Thymus (tissue), 14 donors: ENCODE measurements at places on chromosomes 11 and 22.

DNA sequence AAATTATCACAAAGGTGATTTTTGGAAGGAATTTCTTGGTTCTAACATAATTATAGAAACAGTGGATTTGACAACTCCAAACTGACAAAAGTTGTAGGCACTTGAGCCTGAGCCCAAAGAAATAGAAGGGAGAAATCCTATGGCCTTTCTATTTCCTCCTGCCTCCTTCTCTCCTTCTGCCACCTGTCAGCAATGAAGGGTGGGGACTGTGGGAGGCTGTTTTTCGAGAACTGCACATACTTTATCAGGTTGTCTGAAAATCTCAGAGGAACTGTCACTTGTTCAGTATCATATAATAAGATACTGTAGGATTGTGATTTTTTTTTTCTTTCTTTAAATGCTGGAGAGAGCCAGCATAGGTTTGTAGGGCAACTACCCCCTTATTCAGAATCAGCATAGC is 187.9 kb upstream of the SESN3 start:
- no peak for DNase-seq

DNA sequence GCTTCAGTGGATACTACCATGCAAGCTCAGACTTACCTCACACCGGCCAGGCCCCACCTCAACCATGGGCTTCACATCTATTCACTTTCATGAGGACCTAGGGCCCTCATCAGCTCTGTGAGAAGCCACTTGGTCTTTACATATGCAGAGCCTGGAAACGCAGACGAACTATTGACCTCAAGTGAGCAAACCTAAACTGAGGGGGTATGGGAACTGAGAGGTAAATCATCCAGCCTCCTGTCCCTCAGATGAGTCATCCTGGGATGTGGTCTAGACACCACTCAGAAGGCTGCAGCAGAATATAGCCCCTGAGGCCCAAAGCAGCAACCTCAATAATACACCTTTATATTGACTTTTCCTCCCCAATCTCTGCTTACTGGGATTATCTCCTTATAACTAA is 578.0 kb downstream of the INSC start:
- no peak for DNase-seq

DNA sequence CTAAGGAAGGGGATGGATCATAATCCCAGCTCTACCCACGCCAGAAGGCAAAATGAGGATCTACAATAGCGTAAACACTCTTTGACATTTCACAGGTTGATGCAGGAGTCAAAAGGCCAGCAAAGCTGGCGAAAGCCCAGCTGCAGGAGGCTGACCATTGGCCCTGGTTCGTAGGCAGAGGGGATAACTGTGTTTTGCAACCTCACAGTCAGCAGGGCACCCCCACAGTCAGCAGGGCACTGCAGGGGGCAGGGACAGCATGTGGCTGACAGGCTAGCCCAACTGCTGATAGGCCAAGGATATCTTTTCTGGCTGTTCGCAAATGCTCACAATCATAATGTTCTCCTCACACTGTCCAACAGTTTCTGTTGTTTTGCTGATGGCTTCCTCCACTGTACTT is 372.7 kb downstream of the BUD13 start:
- DNase-seq: no peak

GRCh38 chr11:32779136-32779535 is 15.3 kb downstream of the CCDC73 start:
- no peak for DNase-seq

DNA sequence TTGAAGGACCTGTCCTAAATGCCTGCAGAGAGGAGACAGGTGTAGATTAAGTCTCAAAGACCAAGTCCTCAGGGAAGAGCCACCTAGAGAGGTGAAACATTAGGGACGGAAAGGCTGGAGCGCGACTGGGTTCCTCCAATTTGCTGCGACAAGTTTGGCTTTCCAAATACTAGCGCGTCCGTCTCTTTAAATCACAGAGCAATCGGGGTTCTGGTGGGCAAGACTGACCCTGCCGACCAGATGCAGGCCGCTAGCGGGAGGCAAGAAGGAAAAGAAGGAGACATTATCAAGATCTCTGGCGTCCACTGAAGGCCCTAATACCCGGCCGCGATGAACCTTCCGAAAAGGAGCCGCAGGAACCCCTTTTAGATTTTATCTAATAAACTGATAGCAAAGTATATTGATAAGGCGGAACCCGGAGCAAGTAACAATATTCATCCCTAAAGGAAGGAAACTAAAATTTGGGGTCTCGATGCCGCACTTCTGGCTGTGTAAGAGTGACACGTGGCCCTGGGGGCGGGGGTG is 128.2 kb upstream of the C11orf58 start:
- no peak for DNase-seq

- DNase-seq: no peak
Observed at GRCh38 chr11:77267962-77268361, 33.5 kb downstream of the GDPD4 start.

- no peak for DNase-seq
Observed at GRCh38 chr11:34825315-34825669, 90.9 kb downstream of the APIP start.

GRCh38 chr11:119391275-119391674 is 9.8 kb upstream of the USP2 start:
- DNase-seq: no peak

DNA sequence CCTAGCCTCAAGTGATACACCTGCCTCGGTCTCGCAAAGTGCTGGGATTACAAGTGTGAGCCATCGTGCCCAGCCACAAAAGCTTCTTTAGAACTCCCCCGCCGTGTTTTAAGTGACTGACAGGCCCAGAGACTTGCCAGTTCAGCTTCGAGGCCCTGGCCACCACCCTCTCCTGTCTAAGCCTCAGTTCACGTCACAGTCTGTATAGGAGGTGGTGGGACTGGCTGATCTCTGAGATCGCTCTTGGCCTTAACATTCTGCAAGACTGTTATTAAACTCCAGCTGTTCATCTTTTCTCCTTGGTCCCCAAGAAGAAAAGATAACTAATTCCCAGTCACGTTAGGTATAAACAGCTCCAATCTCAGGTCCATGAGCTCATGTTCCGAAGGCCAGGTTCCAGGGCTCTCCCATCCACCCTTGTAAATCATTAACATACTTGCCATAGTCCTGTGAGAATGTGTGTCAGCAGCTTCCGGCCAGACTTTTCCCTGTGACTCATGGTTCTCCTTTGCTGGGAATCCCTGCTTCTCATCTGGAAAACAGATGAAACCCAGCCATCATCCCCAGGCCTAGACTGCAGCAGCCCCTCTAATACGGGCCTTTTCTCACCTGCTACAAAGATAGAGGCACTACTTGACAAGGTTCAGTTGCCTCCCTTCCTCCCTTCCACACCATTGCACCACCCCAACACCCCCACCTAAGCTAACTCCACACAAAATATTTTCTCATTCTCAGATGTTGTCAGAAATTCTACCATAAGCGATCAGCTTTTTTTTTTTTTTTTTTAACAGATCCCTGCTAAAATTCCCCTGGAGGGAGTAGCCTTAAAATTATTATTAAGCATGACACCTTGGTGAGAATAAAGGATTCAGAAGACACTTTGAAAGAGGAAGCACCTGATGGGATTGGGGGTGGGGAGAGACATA is 5.6 kb upstream of the KIAA0930 start:
- no peak for DNase-seq

- DNase-seq: no peak
Observed at GRCh38 chr11:13876423-13876822, 86.1 kb upstream of the SPON1 start.

DNA sequence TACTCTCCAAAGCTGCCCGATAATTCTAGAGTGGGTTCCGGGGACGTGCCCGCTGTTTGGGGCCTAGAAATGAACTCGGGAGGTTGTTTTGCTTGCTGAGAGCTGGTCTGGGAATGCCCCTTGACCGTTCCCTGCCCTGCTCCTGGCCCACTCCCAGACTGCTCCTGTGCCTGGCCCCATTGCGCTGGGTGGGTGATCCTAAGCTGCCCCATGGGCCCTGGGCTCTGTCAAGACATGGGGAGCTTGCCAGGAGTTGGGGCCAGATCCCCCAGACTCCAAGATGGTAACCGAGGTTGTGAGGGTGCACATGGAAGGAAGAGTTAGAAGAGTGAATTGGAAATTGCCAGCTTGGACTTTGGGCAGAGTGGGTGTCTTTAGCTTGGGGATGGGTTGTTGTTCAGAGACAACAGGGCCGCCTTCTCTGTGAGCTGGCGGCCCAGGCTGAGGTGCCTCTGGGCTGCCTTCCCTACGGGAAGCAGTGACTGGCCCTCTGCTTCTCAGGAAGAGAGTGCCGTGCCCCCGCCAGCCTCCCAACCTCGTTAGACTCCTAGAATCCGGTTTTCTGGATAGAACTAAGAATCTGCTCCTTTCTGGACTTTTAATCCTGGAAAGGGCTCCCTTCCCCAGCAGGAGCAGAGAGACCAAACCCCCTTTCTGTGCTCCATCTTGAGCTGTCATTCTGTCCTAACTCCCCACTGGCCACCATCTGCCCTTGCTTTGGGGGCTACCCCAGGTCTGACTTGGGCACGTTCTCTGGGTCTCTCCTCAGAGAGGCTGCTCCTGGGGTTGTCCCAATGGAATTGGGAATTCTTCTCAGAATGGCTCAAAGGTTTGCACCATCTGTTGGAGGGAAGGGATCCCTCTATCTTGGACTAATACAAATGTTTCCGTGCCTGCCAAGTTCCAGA is 1.8 kb downstream of the ST3GAL4 start:
- DNase-seq: no peak

DNA sequence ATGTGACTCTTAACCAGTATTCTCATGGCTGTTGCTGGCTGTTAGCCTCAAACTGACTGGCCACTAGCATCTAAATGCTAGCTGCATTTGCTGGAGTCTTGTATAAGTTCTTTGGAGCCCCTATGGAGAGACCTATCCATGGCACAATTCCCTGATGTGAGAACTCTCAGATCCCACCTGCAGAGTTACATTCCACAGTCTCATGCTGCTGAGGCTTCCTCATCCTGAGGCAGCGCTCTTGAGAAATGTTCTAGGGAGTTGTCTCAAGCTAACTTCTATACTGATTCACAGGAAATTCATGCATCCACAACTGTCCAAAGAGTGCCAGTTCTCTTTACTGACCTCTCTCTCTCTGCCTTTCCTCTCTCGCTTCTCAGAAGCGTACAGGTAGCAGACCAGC is 218.0 kb upstream of the PITPNB start:
- no peak for DNase-seq

DNA sequence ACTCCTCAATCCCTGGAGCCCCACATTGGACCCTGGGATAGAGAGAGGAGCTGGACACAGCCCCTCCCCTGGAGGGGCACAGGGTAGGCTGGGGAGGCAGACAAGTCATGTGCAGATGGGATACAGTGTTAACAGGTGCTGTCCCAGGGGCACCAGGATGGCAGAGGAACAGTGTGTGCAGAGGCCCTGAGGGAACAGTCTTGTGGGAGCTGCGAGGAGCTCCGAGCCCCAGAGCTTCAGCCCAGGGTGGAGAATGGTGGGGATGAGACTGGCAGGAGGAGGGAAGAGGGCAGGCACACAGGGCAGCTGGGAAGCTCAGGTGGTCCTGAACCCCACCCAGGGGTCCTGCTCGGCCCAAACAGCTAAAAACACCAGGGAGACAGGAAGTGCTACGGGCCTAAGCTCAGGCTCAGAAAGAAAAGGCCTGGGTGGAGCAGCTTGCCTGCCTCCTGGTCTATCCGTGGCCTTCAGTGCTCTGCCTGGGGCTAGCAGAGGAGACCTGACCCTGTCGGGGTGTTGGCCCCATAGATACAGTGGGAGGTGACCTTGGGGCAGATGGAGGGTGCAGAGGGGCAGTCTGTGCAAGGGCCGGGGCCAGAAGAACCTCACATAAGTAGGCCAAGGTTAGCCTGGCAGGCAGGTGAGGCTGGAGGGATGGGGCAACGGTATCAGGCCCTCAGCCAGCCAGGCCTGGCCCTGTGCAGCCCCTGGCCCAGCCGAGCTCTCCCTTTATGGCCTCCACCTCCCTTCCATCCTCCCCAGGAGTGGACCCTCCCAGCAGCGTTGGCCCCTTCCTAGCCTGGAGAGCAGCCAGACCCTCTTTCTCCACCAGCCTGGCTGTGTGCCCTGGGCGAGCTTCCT is 15.4 kb downstream of the CAPN5 start:
- DNase-seq: no peak

GRCh38 chr22:31977939-31978338 is 33.6 kb downstream of the YWHAH start:
- no peak for DNase-seq

GRCh38 chr11:131305005-131305404 is 65.4 kb upstream of the NTM start:
- DNase-seq: no peak

- no peak for DNase-seq
Observed at GRCh38 chr11:69351460-69351859, 57.5 kb downstream of the MYEOV start.

DNA sequence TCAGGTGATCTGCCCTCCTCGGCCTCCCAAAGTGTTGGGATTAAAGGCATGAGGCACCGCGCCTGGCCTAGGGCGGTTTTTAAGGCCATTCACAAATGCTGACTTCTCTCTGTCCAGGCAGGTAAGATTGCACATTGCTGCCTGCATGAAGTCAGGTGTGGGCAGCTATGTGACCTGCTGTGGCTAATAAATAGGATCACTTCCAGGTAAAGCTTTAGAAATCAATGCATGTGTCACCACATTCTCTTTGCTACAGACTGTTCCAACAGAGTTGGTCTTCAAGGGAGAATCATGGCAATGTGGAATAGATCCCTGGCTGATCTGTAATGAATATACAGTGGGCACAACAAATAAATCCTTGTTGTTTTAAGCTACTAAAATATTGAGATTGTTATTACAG is 260.3 kb upstream of the PITPNB start:
- no peak for DNase-seq

GRCh38 chr11:126546191-126546590 is 190.7 kb downstream of the ST3GAL4 start:
- no peak for DNase-seq

DNA sequence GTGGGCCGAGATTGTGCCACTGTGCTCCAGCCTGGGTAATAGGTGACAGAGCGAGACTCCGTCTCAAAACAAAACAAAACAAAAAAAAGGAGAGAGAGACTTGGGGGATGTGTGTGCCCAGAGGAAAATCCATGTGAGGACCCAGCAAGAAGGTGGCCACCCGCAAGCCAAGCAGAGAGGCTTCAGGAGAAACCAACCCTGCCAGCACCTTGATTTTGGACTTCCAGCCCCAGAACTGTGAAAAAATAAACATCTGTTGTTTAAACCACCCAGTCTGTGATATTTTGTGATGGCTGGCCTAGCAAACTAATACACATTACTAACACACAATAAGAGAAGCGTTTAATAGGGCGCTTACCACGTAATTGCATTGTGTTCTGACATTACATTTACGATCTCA is 21.2 kb downstream of the TXN2 start:
- no peak for DNase-seq

DNA sequence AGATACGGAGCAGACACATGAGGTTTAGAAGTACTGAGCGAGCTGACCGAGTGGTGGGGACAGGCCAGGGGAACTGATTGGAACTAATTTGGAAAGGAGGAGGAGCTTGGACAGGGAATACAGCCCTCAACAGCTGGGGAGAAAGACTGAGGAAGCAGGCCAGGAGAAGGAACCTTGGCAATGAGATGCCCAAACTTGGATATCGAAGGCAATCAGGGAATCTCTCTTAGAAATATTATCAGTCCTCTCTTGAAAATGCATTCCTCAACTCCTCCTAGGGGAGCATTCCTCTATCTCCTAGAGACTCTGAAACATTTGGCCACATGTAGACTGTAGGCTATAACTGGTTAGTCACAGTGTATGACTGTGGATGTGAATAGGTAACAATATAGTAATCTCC is 284.6 kb downstream of the GUCY1A2 start:
- no peak for DNase-seq

- DNase-seq: no peak
Observed at GRCh38 chr11:134532921-134533421, 120.9 kb upstream of the B3GAT1 start.
